Endodermal cell (in vitro differentiated cells): ENCODE measurements at places on chromosomes 12 and 14. TPM values are rescaled to one million over a fixed set of nuclear protein-coding genes. Genes with fewer than 3 reads are reported as not detected.

DNA sequence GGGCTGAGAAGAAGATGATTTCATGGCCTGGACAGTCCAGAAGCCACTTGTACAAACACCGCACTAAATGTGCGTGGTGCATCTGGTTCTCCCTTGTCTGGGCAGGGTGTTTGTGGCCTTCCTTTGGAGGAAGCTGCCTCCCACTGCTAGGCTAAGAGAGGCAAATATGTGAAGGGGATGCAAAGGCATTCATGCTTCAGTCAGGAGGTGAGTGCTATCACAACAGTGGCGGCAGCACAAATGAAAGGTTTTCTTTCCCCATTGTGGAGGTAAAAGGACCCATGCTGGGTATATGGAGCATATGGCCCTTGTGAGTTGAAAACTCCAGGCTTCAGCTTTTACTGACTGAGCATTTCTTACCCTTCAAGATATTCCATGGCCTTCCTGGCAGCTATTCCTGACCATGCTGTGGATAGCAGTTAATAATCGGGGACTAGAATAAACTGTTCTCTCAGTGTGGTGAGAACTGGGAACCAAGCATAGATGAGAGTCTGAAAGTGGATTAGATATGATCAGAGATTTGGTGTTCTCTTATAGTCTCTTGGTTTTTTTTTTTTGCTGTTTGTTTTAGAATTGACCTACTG is 69.9 kb downstream of the MYRFL start:
- DNase-seq, result peak; percentile 75

GRCh38 chr12:54352022-54352531 is 12.2 kb downstream of the GPR84 start:
- DNase-seq, result peak; percentile 93

- DNase-seq, result no peak
Observed at GRCh38 chr12:128265566-128265965, 1.4 kb upstream of the TMEM132C start.

GRCh38 chr12:109993091-109993490 is 3.1 kb downstream of the GIT2 start:
- DNase-seq, result no peak

GRCh38 chr14:93970965-93971634 is 5.3 kb downstream of the ASB2 start:
- DNase-seq, result no peak

Gene ALDH1L2
- 0.22 and 0.23 TPM in 2 replicates for total RNA-seq

Gene GLIPR1L1
- 1.3 and 4.2 TPM in 2 replicates for total RNA-seq

- no peak for DNase-seq
Observed at GRCh38 chr14:84806622-84807021, 723.3 kb upstream of the FLRT2 start.

Gene KRT6C
- not detected in 3 replicates for total RNA-seq

- peak; percentile 75 for DNase-seq
Observed at GRCh38 chr14:36503771-36504741, 16.0 kb downstream of the NKX2-1 start.

Gene KLRB1
- total RNA-seq, result not detected in 3 replicates

GRCh38 chr14:71103662-71104484 is 196.6 kb downstream of the PCNX1 start:
- no peak for DNase-seq

Gene DDX11
- total RNA-seq, result 242 and 298 TPM in 2 replicates

Gene KRT72
- not detected in 2 replicates for total RNA-seq

Gene CCDC177
- total RNA-seq, result 4.0 and 4.7 TPM in 2 replicates

DNA sequence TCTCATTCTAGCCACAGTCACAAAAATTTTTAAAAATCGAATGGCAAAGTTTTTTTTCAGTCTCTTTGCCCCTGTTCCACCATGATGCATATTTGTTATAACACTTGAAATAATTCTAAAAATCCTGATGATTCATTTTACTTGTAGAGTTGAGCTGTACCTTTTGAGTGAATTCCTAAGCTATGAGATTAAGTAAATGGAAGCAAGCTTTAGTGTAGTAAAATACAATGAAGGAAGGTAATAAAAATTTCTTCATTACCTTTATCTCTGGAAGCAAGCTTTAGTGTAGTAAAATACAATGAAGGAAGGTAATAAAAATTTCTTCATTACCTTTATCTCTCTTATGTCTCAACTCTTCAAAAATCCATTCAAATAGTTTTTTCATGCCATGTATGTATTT is 46.1 kb downstream of the TMTC3 start:
- no peak for DNase-seq

Gene GMFB
- total RNA-seq, result 86.2 and 89.4 TPM in 2 replicates

Gene KRT86
- total RNA-seq, result not detected in 2 replicates

DNA sequence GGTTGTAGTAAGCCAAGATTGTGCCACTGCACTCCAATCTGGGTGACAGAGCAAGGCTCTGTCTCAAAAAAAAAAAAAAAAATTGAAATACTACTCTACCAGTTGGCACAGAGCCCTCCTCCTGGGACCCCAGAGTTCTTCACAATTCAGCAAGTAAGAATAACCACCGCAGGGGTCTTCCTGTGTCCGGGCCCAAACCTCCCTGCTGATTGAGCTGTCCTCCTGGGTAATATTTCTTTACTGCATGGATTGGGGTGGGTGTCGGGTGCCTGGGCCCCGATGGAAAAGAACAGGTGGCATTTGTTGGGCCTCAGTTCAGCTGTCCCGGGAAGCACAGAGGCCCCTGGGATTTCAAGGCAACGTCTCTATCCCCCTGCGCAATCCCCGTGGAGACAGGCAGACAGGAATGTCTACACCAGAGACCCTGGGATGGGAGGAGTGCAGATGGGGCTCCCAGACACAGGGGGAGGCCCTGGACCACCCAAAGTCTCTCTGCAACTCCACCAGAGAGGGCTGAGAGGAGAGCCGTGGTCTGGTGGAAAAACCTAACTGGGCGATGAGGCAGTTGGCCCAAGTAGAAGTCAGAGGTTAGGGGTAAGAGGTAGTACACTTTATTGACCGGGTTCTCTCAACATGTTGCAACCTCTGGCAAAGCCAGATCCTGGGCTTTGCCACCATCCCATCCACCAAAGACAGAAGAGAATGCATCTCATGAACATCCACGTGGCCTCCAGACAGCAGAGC is 32.7 kb upstream of the VPS37B start:
- DNase-seq, result no peak

- DNase-seq, result no peak
Observed at GRCh38 chr12:8742501-8742900, 44.7 kb downstream of the RIMKLB start.

GRCh38 chr14:105314287-105315200 is at the start of gene PACS2:
Gene PACS2, plus strand, starts transcription at chr14:105314748. Its CDS starts 171 bp downstream, at chr14:105314919.
- DNase-seq, result peak; percentile 84

Gene NPAS3
- 1.2 to 1.6 TPM (median 1.4 TPM) in 3 replicates for total RNA-seq

DNA sequence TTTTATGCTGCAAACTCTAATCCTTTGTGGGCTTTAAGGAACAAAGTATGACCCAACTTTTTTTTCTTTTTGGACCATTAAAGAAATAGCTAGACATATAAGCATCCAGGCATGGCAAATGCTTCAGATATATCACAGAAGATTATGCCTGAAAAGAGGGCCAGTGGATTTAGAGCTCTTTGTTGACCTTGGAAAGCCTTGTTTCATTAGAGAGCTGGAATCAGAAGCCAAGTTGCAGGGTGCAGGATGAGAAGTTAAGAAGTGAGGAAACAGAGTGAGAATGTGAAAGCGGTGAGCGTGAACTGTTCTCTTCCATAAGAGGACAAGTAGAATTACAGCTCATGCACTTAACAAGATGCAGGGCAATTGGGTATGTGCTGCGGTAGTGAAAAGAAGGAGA is 373.7 kb downstream of the SYT1 start:
- no peak for DNase-seq
